ENCODE measurements at places on chromosomes 1 and 21. TPM values are rescaled to one million over a fixed set of nuclear protein-coding genes. Genes with fewer than 3 reads are reported as not detected.

The NR1I3 gene
- total RNA-seq, result not detected

The ZBED6 gene
- 18.3 TPM for total RNA-seq

The MMP23B gene
- total RNA-seq, result 1.6 TPM

The SCAMP3 gene
- 55.7 TPM for total RNA-seq

The EPHA2 gene
- total RNA-seq, result 0.54 TPM

The CAMK1G gene
- total RNA-seq, result not detected

The CD34 gene
- 126 TPM for total RNA-seq
